ENCODE measurements at places on chromosomes 3 and 15. TPM values are rescaled to one million over a fixed set of nuclear protein-coding genes. Genes with fewer than 3 reads are reported as not detected.

Gene PPP4R2
- 123 TPM for total RNA-seq

Gene BBX
- 94.4 TPM for total RNA-seq

Gene CTXN2
- total RNA-seq, result not detected

Gene CATSPER2
- total RNA-seq, result 0.96 TPM

Gene LRRC34
- 2.9 TPM for total RNA-seq

Gene SUSD5
- 11.3 TPM for total RNA-seq

Gene TMEM45A
- total RNA-seq, result 74.8 TPM

Gene HESX1
- total RNA-seq, result 0.85 TPM

All from regular cardiac myocyte (primary cell).